Osteocyte (in vitro differentiated cells): ENCODE measurements at places on chromosomes 4 and X.
A peak's percentile ranks its signal among the peaks of the same experiment; 100 is the strongest.

- no peak for DNase-seq
Observed at GRCh38 chr4:88737307-88737941, 39.8 kb upstream of the NAP1L5 start.

- DNase-seq: no peak
Observed at GRCh38 chr4:87058356-87059073, 123.7 kb downstream of the AFF1 start.

- DNase-seq: no peak
Observed at GRCh38 chrX:57822818-57823217, 87.4 kb downstream of the ZXDA start.

DNA sequence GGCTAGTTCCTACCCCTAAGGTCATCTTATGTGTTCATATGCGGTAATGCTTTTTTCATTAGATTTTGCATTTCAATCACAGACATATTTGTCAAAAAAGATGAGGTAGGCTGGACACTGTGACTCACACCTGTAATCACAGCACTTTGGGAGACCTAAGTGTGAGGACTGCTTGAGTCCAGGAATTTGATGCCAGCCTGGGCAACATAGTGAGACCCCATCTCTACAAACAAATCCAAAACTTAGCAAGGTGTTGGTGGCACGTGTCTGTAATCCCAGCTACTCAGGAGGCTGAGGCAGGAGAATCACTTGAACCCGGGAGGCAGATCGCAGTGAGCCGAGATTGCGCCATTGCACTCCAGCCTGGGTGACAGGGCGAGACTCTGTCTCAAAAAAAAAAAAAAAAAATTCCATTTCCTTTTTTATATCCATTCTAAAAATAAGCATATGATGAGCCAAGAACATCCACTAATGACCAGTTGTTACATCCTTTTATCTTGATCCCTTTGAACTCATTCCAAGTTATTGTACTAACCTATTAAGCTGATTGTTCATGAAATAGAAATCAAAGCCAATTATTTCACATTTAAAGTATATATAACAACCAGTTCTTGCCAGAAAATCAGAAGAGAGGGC lies 23.4 kb downstream of the PGAM4 start:
- no peak for DNase-seq

DNA sequence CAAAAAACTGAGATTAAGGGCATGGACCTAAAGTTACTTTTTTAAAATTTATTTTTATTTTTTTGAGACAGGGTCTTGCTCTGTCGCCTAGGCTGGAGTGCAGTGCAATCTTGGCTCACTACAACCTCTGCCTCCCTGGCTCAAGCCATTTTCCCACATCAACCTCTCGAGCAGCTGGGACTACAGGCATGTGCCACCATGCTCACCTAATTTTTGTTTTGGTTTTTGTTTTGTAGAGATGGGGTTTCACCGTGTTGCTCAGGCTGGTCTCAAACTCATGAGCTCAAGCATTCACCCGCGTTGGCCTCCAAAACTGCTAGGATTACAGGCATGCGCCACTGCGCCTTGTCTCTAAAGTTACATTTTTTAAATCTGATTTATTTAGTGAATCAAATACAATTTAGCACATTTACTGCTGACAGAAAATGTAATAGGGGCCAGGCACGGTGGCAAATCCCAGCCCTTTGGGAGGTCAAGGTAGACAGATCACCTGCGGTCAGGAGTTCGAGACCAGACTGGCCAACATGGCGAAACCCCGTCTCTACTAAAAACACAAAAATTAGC lies 38.3 kb downstream of the GUCY1A1 start:
- DNase-seq: no peak

DNA sequence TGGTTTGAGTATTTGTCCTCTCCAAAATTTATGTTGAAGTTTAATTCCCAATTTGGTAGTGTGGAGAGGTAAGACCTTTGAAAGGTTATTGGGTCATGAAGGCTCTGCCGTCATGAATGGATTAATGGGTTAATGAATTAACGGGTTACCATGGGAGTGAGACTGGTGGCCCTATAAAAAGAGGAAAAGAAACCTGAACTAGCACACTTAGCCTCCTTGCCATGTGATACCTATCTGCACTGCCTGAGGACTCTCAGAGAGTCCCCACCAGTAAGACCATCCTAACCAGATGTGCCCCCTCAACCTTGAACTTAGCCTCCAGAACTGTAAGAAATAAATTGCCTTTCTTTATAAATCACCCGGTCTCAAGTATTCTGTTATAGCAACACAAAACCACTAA lies 39.3 kb downstream of the PAGE1 start:
- peak; percentile 13 for DNase-seq
